ENCODE measurements at places on chromosomes 16 and 17.

DNA sequence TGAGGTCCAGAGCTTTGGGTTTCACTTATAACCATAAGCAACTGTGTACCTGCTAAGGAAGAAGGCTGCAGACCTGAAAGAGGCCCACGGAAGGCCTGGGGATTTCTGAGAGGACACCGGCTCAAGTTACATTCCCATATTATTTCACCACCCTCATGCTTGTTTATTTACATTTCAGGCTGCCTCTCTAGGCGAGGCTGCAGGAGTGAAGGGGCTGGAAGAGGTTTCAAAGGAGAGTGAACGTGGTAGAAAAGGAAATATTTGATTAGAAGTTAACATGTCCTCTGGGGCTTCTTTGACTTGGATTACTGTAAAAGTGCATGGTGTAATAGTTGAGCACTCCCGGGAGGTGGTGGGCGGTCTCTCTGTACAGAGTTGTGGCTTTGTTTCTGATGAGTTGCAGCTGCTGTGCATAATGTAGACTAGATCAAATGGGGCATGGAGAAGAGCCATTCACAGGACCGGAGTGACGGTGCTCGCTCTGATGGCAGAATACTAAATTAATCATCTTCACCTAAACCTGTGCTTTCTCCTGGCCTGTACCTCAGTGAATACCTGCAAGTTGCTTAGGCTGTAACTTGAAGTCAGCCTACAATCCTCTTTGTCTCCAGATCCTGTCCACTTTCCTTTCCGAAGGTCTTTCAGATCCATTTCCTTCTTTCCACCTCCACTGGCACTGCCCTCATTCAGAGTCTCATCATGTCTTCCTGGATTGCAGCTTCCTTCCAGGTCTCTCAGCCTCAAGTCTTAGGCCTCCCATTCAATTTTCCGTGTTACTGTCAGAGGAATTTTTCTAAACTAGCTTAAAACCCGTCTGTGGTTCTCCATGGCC is 1.9 kb upstream of the CPD start:
- DNase-seq = no peak

GRCh38 chr17:42535155-42536047 is 640 bp upstream of the NAGLU start:
- no peak for DNase-seq

- DNase-seq = no peak
These were observed 28.0 kb downstream of the BLMH start for GRCh38 chr17:30263552-30264333.

DNA sequence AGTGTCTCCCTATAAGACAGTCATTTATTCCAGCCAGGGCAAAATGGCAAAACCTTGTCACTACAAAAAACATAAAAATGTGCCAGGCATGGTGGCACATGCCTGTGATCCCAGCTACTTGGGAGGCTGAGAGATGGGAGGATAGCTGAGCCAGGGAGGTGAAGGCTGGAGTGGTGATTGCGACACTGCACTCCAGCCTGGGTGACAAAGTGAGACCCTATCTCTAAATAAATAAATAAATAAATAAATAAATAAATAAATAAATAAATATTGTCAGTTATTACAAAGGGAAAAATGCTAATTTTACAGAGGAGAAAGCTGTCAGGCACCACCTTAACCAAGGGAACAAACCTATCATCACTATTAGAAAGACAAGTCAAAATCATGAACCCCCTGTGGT is 75.5 kb downstream of the STH start:
- no peak for DNase-seq

DNA sequence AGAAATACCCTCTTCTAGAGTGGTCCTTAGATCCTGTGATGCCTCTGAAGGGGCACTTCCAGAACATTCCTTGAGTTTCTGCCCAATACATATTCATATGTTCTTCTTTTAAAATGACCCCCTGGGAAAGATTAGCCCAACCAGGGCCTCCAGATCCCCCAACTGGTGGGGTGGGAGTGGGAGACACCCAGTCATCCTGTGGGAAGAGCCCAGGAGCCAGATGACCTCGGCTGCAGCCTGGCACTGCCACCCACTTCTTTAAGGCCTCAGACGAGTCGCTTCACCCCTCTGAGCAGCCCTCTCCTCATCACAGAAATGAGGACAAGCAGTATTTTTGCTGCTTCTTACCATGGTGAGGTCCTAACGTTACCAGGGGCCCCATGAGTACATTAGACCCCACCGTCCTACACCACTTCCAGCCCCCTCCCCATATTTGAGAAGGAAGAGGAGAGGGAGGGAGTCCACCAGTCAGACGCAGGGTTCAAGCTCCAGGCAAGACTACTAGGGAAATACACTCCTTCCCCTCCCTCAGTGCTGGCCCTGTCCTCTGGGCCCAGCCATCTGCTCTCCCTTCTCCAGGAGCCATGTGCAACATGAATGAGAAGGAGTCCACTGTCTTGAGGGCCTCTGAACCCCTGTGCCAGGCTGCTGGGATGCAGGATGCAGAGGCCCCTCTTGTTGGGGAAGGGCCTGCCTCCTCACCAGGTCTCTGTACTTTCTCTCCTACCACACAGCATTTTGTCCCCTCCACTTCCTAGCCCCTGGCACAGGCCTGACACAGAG is 11.8 kb downstream of the MPO start:
- no peak for DNase-seq

GRCh38 chr16:47132308-47132707 is 11.4 kb downstream of the NETO2 start:
- no peak for DNase-seq

- no peak for DNase-seq
These were observed 4.5 kb upstream of the NME4 start for GRCh38 chr16:392450-393030.

All from activated CD4-positive, alpha-beta T cell treated with anti-CD3 and anti-CD28 coated beads, Interleukin-2, Interleukin-4, amounts not matched to agents 100 ng/mL and 50 ng/mL, durations not matched to agents 16 hours and 8 hours (primary cell).